ENCODE measurements at places on chromosomes 5 and 9.
A peak's percentile ranks its signal among the peaks of the same experiment; 100 is the strongest.

DNA sequence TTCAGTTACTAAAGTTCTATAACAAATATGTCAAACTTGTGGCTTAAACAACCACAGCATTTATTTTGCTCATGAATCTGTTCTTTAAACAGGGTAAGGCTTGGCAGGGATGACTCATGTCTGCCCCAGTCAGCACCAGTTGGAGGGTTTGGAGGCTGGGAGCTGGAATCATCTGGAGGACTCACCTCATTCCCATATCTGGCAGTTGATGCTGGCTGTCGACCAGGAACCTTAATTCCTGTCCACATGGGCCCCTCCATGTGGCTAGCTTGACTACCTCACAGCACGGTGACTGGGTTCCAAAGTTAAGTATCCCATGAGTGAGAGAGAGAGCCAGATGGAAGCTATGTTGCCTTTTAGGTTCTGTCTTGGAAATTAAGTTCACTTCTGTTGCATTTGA, 13.8 kb upstream of the CCL28 start:
- no peak for DNase-seq

DNA sequence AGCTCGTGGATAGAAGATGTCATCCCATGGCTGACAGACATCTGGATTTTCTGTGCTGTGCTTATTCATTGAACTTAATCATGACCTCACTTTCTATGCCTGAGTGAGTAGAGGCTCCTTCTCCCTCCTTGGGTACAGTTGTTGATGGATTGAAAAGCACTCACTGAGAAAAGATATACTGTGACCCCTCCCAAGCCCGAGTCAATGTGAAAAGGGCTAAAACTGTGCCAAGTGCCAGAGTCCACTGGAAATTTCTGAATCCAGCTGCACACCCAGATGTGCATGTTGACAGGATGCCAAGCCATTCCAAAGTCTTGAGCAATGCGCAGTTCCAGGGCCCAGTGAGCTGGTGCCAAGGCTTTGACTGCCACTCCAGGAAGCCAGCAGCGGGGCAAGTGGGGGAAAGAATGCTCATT, 473.0 kb downstream of the NTRK2 start:
- peak; percentile 61 for DNase-seq

DNA sequence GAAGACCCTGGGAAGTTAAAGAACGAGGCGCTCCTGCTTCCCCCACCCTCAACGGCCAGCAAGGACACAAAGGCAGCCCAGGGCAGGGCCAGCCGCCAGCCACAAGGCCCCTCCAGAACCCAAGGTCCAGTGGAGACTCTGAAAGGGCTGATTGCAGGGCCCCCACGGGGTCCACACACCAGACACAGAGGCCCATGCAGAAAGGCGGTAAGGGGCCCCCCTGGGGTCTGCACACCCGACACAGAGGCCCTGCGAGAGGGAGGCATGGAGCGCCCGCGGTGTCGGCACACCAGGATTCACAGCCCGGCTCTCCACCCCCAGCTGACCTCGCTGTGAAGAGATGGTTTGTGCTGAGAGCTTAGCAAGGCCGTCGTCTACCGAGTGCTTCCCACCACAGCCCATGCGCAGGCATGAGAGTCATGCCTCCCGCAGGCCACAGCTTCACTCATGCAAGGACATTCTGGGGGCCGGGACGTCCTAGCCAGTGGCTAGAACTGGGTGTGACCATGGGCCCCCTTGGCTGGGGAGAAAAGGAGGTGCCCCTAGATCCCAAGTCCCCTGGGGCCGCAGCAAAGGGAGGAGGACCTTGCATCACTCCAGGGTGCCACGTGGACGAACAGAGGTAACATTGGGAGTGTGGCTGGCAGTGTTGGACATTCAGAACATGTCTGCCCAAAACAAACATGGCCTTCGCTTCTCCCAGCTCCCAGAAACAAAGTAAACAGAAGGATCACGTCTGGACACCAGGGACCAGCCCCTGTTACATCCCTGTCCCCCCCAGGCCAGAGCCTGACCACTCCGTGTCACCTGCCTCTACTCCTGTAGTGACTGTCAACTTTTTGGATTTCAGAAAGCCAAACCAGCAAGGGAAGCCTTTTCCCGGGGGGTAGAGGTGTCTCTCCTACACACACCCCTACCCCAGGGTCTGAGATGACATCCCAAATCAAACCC, 9.8 kb downstream of the BRD3 start:
- DNase-seq: no peak

DNA sequence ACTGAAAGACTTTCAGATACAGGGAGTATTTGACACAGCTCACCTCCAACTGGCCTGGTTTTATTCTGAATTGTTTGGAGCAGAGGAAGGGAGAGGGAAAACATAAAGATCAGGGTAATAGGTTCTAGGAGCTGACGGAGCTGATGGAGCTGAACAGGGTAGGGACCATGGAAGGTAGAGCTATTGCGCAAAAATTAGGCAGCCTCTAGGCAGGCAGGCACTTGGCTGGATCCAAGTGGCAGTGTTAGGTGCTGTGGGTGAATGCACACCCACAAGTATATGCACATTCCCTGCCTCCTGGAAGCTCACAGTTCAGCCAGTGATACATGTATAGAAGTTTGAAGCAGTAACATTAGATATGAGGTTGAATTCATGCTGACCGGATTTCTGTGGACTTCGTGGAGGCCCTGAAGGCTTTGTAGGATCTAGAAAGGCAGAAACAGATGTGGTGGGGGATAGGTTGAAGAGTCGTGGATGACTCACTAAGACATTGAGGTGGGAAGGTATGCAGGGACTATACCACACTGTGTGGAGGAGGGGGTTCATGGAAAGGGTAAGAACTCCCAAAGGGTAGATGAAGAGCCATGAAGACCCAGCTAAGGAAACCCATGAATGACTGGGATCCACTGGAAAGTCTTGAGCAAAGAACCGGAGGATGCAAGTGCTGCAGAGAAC, 50.8 kb downstream of the WWC1 start:
- no peak for DNase-seq

GRCh38 chr9:69984831-69985230, 58.8 kb upstream of the MAMDC2 start:
- DNase-seq: no peak

All from Right ventricle myocardium inferior (tissue), 1 donor.